ENCODE measurements at places on chromosomes 12 and 14.
A peak's percentile ranks its signal among the peaks of the same experiment; 100 is the strongest.

DNA sequence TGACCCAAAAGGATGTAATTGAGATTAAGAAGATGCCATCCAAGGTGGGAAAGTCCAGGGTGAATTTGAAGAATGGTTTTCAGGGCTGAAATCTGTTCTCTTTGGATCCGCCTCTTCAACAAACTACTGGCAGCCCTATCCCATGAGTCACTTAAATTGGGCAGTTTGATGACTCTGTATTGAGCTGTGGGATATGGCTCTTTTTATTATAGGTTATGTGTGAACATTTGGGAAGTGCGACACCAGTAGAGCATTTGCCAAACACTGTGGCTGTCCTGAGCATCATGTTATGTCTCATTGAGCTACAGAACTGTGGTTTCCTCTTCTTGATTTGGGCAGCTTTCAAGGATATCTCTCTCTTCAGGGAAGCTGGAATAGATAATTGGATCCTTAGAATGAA is 22.3 kb downstream of the IFT43 start:
- no peak for DNase-seq

- peak; percentile 21 for DNase-seq
These were observed 509.4 kb downstream of the GALC start for GRCh38 chr14:87483271-87484260.

GRCh38 chr12:66648033-66648735 is 30.7 kb downstream of the GRIP1 start:
- DNase-seq: no peak

DNA sequence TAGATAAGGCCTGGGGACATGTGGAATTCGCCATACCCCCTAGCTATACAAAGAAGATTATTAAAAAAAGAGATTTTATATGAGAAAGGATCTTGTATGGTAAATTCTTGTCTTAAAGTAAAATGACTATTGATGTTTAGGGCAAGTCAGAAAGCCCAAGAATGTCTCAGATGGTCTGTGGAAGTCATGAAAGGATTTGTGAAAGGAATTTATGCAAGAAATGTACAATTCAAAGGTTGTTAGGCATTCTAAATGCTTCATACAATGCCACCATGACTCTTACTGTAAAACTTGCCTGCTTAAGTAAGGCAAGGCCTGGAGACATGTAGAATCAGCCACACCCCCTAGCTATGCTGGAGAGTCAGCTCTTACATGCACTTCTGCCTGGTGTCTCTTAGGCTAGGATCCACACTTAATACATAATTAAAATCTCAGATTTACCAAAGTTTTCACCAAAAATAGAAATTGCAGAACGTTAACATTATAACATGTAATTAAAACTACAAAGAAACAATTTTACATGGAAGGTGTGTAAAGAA is 8.9 kb upstream of the ETNK1 start:
- DNase-seq: no peak

DNA sequence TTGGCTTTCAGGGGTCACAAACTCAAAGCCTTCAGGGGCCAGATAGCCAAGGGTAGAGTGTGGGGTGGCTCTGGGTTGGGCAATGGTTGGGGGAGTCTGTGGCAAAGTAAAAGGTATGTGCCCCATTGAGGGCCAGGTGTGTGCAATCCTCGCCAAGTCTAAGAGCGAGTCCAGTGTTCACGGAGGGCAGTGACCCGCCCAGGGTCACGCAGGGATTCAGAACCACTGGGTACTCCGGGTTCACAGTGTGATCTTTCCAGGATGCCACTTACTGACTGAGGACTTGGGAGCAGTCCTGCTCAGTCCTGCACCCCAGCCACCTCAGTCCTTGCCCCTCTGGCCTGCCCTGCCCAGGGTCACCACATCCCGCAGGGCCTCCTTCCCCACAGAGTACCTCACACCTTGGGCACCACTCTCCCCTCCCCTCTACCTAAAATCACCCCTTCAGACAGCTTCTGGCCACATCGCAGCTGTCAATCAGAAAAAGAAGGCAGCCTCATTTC is 15.7 kb downstream of the ZDHHC22 start:
- DNase-seq: no peak

- no peak for DNase-seq
These were observed 133.8 kb upstream of the HMGA2 start for GRCh38 chr12:65690477-65690876.

- DNase-seq: no peak
These were observed 158.9 kb upstream of the PWP1 start for GRCh38 chr12:107526555-107527180.

DNA sequence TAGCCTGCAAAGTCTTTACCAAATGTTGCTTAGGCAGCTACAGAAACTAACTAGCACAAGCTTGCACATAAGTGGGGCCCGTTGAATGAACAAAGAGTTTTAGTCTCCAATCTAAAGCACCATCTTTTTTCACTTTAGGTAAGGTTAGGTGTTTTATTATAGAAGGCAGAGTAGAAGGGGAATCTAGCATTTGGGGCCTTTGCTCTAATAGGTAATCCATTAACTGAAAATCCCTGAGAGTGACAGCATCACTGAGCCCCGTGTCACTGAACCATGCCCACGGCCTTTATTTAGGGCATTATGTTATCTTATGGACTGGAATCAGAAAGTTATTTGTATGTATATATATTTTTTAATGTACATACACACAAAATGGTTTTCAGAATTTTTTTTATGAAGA is 25.1 kb downstream of the CPNE8 start:
- no peak for DNase-seq

GRCh38 chr14:103185051-103186029 is 62.1 kb downstream of the TNFAIP2 start:
- DNase-seq: no peak

GRCh38 chr12:71865166-71865713 is 25.7 kb downstream of the TBC1D15 start:
- DNase-seq: no peak

GRCh38 chr12:95380997-95381786 is 92.8 kb upstream of the METAP2 start:
- no peak for DNase-seq

DNA sequence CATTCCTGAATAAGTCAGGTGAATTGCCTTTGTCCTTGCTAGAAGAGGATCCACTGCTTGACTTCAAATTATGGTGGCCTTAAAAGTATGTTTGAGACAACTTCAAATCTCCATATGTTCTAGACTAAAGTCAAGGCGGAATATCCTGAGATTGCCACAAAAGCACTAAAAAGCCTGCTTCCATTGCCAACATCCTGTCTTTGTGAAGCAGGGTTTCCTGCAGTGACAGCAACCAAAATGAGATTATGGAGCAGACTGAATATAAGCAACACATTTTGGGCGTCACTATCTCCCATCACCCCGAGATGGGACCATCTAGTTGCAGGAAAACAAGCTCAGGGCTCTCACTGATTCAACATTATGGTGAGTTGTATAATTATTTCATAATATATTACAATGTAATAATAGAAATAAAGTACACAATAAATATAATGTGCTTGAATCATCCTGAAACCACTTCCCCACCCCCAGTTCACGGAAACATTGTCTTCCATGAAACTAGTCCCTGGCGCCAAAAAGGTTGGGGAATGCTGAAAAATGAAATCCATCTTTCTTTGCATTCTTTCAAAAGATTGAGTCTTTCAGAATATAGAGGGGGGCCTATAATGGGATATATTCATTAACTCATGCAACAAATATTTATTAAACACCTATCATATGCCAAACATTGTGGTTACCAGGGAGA is 143.7 kb downstream of the GPHN start:
- DNase-seq: no peak

DNA sequence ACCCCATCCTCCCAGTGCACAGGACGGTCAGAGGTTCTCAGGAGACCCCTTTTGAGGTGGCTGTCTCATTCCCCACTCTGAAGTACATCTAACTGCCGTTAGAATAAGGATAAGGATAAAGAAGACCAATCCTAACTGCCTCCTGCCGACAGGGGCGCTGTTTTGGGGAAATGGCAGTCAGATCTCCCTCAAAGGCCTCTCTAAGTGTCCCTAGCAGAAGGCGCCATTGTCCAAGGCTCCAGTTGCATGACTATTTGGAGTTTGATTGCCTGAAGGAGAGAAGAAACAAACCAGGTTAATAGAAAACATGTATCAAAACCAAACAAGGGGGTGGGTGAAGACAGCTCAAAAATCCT is 29.1 kb upstream of the KLRB1 start:
- no peak for DNase-seq

DNA sequence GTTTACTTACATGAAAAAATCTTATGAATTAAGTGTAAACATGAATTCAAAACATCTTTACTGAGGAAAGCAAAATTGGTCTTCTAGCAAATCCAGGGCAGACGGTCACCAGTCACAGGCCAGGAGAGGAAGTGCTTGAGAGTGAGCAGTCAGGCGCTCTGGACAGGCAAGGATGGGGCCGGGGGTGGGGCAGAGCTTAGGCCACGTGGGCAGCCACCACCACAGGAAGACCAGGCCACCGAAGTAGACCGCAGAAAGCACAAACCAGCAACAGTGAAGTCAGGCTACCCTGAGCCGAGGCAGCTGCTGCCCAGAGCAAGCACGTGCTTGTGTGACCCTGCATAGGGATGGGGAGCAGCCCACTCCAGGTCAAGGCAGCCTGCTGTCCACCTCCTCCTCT is 33.5 kb downstream of the SLC6A12 start:
- DNase-seq: no peak

- no peak for DNase-seq
These were observed 193.1 kb downstream of the SOX5 start for GRCh38 chr12:23756416-23756815.

- DNase-seq: peak; percentile 51
These were observed at the start of gene WIF1 for GRCh38 chr12:65121049-65121955. Gene WIF1 (minus strand): TSS chr12:65121305. CDS start chr12:65121191, 114 bp downstream.

- DNase-seq: no peak
These were observed 132.5 kb downstream of the DAAM1 start for GRCh38 chr14:59320763-59321625.

- DNase-seq: no peak
These were observed 155.5 kb upstream of the TMPO start for GRCh38 chr12:98359856-98360255.

DNA sequence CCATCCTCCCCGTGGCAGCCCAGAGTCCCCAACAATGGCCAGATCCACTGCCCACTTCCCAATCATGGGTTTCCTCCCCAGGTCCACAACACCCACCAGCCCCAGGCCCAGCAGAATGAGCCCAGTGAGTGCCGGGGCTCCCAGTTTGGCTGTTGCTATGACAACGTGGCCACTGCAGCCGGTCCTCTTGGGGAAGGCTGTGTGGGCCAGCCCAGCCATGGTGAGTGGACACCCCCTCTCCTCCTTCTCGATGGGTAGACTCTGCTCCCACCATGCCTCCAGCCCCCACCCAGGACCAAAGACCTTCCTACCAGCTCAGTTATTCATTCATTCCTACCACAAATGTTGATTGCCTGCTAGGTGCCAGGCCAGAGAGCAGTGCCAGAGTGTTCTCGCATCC is 23.8 kb downstream of the PAPLN start:
- no peak for DNase-seq

DNA sequence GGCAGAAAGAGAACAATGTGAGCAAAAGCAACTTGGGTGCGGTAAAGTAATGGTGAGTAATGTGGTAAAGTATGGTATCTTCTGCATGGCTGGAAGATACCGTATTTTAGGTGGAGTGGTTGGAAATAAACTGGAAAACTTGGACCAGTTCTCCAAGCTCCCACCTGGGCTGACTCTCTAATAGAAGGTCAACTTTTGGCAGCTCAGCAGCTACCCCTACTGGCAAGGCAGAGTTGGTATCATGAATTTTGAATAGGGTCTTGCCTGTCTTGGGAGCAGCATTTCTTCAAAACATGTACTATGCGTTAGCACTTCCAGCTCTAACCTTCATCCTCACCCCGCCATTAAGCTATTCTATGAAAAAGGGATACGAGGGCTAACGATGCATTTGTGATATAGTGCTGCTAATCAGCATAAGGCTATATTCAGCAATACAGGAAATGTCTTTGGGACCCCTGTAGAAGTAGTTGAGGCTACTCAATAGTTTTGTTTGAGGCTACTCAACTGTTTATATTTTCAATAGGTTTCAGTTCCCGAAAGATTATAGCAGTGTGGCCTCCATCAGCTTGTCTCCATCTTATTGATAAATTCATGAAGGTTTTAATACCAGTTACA is 276.3 kb upstream of the FAR2 start:
- no peak for DNase-seq

DNA sequence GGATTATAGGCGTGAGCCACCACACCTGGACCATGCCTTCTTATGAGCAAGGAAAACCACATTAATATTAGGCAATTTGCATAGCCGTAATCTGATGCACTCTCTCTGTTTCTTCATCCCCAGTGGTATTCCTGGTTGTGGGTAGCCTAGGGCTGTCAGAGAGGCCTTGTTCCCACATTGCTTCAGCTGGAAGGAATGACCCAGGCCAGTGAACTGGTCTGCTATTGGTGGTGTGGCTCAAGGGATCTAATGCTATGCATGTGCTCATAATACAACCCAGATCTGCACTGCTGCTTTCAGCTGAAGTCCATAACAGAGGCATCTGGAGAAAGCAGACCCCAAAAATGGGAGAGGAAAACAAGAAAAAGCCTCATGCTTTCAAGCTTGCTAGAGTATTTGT is 33.1 kb upstream of the G2E3 start:
- DNase-seq: no peak

GRCh38 chr12:48816143-48816854 is 2.0 kb upstream of the CACNB3 start:
- no peak for DNase-seq

DNA sequence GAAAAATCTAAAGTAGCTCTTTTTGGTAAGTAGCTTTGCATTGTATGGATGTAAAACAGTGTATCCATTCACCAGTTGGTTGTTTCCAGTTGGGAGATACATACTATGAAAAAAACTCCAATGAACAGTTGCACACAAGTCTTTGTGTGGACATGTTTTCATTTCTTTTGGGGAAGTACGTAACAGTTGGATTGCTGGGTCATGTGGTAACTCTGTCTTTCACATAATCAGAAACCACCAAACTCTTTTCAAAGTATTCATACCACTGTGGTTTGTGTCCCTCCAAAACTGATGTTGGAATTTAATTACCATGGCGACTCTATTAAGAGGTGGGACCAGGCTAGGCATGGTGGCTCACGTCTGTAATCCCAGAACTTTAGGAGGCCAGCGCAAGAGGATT is 58.9 kb upstream of the RESF1 start:
- no peak for DNase-seq

- no peak for DNase-seq
These were observed 991.9 kb downstream of the TMEM121 start for GRCh38 chr14:106518054-106518943.

DNA sequence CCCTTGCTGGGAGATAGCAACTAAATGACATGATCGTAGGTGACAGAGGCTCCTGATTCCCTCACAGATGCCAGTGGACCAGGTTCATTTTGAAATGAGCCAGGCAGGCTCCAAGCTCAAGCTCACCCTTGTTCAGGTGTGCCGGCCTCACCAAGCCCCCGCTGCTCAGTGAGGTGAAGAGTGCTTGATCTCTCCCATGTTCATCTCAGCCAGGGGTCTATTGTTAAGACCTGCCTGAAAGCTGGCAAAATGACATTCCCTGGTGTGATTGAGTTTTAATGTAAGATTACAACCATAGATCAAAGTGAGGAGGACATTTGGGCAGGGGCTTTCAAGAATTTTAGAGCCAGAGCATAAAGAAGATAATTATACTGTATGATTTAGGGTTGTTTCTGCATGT is 497.9 kb downstream of the EGLN3 start:
- DNase-seq: no peak

Measured in kidney (tissue), 22 donors.